ENCODE measurements at places on chromosomes 16 and 17.
A peak's percentile ranks its signal among the peaks of the same experiment; 100 is the strongest.

DNA sequence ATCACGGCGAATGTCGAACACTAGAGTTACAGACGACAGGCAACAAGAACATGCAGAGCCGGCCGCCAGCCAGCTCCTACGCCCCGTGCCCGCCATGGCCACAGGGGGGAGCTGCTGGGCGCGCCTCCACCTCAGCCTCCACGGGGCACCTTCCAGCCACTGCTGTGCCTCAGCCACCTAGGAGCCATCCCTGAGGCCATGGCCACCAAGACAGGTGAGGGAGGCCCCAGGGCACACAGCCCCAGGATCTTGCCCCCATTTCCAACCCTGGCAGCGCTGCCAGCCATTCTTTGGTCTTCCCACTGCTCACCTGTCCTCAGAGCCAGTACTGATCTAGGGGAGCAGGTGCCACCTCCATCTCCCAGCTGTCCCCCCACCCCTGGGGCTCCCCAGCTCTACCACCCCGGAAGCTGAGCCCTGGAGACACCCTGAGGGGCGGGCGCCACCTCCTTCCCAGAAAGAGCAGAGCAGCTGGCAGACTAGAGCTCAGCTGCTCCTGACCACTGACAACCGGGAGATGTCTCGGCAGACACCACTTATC, 11.8 kb downstream of the GNPTG start:
- DNase-seq, result peak; percentile 50

GRCh38 chr17:69574257-69575197, 160.0 kb downstream of the MAP2K6 start:
- DNase-seq, result no peak

DNA sequence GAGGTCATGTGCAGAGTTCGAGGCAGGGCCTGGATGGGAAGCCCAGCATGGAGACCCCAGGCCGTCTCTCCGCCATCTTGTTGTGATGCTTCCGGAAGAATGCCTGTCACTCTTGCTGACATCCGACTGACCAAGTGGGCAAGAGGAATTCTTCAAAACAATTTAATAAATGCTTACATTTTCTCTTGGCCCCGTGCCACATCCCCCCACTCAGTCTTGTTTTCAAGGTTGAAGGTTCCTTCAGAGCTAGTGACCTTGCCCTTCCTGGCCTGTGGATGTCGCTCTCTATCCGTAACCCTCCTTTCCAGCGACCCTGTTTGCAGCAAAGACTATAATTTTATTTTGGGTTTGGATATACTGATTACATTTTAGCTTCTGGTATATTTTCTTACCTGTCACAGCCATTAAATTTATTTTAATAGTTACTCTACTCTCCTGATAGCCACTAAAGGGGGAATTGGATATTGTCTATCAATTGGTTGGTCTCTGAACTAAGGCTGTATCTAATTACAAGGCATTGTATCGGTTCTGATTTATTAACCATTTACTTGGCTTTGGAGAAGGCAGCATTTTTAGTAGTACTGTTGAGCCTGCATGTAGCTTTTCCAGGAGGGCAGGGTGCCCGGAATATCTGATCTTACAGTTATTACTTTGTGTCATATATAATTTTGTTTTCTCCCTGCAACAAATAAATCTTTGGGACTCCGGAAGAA, 264.5 kb downstream of the WWOX start:
- DNase-seq, result no peak

- no peak for DNase-seq
Observed at GRCh38 chr17:20022701-20023100, 13.5 kb downstream of the SPECC1 start.

DNA sequence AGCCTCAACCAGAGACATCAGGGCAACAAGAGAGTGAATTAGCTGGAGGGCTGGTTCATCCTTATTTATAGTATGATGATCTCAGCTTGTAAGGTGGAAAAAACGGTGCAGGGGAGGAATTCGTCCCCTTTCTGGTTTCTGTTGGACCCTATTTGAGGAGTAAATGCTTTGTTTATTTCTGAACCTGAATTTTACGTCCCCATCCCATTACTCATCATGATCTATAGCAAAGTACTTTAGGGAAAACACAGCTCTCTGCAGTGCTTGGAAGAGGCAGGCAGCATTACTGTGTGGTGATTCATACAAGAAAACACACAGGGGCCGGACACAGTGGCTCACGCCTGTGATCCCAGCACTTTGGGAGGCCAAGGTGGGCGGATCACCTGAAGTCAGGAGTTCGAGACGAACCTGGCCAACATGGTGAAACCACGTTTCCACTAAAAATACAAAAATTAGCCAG, 8.0 kb upstream of the VAT1L start:
- no peak for DNase-seq

- DNase-seq, result no peak
Observed at GRCh38 chr16:81888520-81889394, 109.7 kb downstream of the PLCG2 start.

DNA sequence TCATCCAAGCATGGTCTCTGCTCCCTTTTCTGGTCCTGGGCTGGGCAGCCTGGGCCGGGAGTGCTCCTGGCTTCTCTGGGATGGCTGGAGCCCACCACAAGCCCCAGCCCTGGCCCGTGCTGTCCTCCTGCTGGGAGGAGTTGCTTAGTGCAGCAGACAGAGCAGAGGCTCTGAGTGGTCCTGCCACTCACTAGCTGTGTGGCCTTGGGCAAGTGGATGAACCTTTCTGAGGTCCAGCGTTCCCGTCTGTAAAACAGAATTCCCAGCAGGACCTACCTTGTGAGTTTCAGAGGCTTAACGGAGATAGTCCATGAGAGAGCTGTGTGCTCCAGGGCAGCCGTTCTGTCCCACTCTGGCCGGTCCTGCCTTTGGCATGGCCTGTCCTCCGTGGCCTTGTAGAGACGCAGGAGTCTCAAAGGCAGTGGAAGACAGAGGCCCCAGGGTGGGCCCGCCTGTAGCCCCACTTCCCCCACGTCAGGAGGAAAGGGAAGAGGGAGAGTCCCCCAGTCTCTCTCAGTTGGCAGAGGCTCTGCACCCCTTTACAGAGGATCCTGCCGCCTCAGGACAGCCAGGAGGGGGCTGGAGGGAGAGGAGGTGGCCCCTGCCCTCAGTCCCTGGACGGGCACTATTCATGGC, 7.8 kb downstream of the MYO15B start:
- DNase-seq, result no peak

- no peak for DNase-seq
Observed at GRCh38 chr17:48954300-48954755, 9.7 kb upstream of the SNF8 start.

- DNase-seq, result no peak
Observed at GRCh38 chr17:358491-359151, 6.0 kb upstream of the RPH3AL start.

- DNase-seq, result no peak
Observed at GRCh38 chr17:79952265-79952877, 83.3 kb downstream of the TBC1D16 start.

- peak; percentile 32 for DNase-seq
Observed at GRCh38 chr16:79267781-79268180, 332.8 kb downstream of the MAF start.

GRCh38 chr17:142102-142661, 4.8 kb downstream of the SCGB1C2 start:
- no peak for DNase-seq

- DNase-seq, result no peak
Observed at GRCh38 chr17:19332371-19333131, 30.0 kb downstream of the B9D1 start.

DNA sequence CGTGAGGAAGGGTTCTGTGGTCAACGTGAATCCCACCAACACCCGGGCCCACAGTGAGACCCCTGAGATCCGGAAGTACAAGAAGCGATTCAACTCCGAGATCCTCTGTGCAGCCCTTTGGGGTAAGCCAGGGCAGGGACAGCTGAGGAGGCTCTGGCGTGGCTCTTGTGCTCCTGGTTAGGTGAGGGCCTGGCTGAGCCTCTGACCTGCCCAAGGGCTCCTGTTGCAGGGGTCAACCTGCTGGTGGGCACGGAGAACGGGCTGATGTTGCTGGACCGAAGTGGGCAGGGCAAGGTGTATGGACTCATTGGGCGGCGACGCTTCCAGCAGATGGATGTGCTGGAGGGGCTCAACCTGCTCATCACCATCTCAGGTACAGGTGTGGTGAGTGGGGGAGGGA, 4.2 kb upstream of the C17orf107 start:
- no peak for DNase-seq

DNA sequence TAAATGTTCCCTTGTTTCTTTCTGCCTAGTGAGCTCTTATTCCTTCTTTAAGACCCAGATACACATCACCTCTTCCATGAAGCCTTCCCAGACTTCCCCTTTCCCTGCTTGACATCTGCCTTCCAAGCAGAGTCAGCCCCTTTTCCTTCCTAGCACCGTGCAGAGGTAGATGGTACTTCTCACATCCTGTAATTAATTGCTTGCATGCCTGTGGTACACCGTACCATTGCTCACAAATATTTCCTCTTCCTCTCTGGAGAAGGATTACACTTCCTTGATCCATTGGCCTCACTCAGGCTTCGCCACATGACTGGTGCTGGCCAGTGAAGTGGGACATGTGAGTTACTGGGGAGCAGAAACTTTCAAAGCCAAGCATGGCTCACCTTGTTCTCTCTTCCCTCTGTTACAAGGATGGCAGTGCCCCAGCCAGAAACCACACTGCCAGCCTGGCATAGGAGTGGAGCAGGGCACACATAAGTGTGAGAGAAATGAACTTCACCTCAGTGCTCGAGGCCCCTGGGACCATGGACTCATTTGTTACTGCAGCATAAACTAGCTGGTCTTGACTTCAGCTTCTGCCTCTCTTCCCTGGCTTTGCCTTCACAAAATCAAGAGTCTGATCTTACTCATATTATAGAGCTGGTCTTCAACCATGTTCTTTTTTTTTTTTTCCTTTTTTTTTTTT, 44.0 kb downstream of the SOST start:
- DNase-seq, result no peak

DNA sequence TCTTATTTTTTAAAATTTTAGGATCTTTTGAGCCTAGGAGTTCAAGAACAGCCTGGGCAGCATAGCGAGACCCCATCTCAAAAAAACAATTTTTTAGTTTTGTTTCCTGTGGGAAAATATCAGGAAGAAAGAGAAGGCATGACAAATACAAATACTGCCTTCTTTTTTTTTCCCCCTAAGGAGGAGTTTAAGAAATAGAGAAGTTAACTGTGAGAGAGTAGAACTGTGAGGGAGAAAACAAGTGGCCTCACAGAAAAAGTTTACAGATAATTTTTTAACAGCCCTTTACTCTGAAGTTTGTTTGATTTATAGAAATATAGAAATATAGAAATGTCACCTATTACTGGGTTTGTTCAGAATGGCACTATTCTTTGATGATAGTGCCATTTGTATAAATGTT, 21.1 kb downstream of the TTYH2 start:
- DNase-seq, result no peak

GRCh38 chr16:53556521-53556920, 53.5 kb upstream of the AKTIP start:
- DNase-seq, result no peak

GRCh38 chr16:88939245-88939971, 37.6 kb downstream of the CBFA2T3 start:
- no peak for DNase-seq

DNA sequence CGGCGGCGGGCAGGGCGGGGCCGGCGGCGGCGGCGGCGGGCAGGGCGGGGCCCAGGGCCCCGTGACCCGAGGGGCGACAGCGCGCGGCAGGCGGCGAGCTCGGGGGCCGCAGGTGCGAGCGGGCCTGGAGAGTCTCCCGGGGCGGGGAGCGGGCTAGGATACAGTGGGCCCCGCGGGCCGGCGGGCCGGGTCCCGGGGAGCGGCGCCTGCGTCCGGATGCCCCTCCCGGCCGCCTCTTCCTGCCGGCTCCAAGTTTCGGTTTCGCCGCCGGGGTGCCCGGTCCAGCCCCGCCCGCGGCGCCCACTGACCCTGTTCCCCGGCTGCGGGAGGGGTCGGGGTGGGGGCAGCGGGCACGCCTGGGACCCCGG, at the start of gene RNF213:
Gene RNF213, plus strand, starts transcription at position 62 of the 368 bp plus-strand sequence. CDS start 2,830 bp downstream, outside the sequence.
- no peak for DNase-seq

DNA sequence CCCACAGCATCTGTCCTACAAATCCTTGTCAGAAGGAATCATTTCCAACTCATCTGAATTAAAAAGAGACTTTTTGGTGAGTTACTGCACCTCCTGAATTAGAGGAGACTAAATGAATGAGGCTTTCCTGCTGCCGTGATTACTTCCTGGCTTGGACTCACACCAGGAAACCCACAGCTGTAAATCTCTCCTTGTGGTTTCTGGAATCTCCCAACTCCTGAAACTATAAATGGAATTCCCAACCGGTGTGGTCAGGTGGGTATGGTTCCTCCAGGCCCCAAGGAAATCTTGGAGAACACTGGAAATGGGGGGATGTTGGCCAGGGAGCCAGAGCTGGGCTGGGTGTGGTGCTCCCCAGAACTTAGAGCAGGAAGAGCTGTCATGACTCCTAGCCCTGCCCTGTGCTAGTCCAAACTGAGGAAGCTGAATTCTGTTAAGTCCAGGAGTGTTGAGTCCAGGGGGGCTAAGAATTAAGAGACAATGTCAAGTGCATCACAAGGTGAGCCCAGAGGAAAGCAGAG, 216.4 kb downstream of the GSG1L start:
- DNase-seq, result no peak

- no peak for DNase-seq
Observed at GRCh38 chr17:59141860-59142259, 13.1 kb downstream of the SKA2 start.

DNA sequence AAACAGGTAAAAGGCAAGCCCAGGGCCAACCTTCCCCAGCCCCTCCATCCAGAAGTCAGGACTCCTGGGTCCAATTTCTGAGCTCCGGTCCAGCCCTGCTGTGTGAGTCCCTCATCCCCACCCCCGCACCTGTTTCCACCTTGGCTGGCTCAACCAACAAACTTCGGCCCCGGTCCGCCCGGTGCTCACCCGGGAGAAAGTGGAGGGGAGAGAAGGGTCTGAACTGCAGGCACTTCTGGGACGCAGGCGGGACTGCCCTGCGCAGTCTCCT, 541 bp downstream of the RHBDF2 start:
- no peak for DNase-seq

DNA sequence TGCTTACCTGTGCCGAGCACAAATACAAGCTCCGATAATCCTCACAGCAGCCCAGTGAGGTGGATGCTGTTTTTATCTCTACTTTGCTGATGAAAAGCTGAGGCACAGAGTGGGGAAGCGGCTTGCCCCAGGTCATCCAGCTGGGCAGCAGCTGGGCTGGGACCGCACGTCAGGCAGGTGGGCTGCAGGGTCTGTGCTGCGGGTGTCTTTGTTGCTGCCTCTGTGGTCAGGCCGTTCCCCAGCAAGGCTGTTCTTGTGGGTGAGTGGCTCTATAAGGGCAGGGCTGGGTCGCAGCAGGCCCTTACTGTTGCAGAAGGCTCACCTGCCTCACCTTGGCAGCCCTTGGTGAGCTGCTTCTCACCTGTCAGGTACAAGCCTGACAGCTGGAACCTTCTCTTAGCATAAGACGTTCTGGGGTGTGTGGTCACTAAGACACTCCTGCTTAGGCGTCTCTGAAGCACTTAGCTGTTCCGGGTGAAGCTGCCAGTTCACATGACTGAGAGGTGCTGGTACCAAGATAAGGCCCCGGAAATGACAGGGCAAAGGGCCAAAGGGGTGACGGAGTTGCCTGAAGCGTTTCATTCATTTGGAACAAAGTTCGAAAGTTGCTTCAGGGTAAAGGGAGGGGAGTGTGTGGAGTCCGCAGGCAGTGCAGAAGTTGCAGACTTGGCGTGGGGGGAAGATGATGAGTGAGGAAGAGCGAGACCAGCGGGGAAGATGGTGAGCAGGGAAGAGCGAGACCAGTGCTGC, 17.4 kb downstream of the IRF8 start:
- DNase-seq, result no peak

GRCh38 chr16:14378131-14378551, 251.9 kb downstream of the PARN start:
- no peak for DNase-seq

All from stimulated activated CD4-positive, alpha-beta T cell treated with anti-CD3 and anti-CD28 coated beads, TNF-alpha, amount 100 ng/mL, for 4 hours (primary cell).